ENCODE measurements at places on chromosomes 7 and 10.

DNA sequence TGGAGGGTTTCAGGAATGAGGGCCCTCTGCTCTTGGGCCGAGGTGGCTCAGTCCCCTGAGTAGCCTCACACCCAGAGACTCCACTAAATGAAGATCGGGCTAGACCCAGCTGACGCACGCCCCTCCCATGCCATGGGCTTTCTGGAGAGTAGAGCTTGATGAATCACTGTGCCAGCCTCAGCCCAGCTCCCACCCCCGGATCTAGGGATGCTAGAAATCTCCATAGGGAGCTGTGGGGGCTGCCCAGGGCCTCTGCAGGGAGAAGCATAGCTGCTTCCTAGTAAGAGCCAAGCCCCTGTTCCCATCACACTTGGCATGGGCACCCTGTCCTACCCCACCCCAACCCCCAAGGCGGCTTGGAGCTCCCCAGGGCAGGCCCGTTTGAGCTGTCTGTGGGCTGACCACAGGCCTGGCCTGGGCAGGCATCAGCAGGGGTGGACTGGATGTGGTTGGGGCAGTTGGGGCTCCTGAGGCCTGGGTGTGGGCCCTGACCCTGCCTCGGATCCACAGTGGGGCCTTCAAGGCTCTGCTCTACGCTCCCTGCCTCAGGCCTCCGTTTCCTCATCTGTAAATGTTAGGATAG is 121.2 kb downstream of the ZMIZ1 start:
- peak; percentile 87 for DNase-seq

DNA sequence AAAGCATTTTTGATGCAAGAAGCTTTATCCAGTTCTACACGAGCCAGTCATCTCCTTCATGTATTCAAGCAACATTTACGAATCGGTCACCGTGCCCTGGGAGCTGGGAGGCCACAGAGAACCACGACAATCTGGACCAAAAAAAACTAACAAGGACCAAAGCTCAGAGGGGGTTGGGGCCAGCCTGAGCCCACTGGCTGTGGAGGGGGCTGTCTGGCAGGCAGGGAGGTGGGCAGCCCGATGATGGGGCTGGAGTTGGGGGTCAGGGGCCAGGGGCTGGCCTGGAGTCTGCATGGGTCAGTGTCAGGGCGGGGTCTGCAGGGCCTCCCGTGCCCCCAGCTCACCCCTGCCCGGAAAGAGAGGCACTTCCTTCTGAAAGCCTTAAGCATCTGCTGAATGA is 12.5 kb upstream of the GRIFIN start:
- no peak for DNase-seq

GRCh38 chr10:52993109-52993508 is 220.5 kb upstream of the MBL2 start:
- DNase-seq, result no peak

- no peak for DNase-seq
These were observed 28.4 kb downstream of the GALNTL5 start for GRCh38 chr7:151984612-151985011.

- peak; percentile 94 for DNase-seq
These were observed 39.8 kb upstream of the LANCL2 start for GRCh38 chr7:55325371-55325792.

DNA sequence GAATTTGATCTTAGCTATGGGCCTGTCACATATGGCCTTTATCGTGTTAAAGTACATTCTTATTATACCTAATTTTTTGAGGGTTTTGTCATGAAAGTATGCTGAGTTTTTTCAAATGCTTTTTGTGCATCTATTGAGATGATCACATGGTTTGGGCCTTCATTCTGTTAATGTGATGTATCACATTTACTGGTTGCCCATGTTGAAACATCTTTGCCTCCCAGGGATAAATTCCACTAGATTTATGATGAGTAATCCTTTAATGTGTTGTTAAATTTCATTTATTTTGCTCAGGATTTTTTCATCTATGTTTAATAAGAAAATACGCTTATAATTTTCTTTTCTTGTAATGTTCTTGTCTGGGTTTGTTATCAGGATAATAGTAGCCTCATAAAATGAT is 442.0 kb downstream of the MDFIC start:
- no peak for DNase-seq

DNA sequence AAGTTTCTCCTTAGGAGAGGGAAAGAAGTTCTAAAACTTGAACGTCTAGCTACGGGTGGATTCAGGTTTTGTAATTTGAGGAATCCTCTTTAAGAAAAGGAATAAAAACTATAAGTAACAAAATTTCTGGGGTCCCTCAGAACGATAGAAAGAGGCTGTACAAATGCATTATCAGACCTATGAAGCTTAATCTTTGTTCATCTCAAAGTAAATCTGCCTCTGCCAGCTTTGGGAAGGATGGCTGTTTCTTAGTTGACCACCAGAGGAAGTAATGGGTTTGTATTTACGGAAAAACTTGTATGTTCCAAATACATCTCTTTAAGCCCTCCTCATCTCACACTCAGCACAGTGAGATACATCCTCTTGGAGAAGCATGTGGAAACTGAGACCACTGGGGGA is 864 bp downstream of the PSTK start:
- DNase-seq, result no peak

DNA sequence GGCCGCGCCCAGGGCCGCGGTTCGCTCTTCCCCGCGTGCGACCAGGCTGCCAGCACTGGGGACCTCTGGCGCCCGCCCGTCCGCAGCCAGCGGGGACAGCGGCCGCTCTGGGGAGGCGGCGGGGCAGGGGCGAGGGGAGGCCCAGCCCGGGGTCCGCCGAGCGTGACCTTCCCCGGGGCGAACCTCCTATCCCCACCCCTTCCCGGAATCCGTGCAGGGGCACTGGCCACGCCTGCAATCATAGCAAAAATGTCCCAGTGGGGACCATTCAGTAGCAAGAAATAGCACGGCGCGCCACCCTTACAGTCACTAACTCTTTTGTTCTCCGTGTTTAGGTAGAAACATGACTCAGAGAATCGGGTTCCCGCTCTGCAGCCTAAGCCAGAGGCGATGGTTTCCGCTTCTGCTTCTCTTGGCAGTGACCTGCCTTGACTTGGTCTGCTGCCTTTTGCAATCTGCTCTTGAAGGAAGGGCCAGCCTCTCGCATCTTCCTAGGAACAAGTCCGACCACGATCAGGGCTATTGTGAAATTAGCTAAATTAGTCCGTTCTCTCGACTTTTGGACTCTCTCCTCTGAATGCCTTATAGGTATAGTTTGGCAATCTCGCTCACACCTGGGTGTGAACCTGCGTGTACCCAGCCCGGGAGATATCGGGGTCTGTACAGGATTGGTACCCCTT is 79.3 kb upstream of the ACBD5 start:
- peak; percentile 9 for DNase-seq

DNA sequence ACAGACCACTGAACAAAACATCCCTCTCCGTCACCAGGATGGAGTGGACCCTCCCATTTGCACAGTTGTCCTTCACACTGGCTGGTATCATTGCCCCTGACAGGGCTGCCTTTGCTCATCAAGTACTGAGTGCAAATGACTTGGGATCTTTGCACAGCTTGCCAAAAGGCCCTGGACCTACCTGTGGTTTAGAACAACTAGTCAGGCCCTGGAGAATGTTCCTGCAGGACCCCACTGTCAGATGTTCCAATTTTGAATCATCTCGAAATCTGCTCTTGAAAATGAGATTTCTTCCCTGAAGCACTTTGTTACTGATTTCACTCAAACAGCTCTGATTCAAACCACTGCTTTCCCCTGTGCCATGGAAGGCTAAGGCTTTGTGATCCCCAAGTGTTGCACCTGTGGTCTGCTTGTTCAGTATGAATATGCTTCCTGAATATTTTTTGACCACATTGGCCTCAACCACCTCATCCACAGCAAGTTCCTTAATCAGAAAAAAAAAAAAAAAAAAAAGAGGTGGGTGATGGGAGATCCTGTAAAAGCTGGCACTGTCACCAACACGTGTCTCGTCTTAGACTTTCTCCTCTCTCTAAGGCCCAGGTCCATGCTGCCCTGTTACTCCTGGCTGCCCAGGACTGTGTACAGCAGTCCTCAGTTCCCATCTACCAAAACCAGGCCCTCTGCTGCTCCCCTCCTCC is 2.7 kb upstream of the AOAH start:
- no peak for DNase-seq

DNA sequence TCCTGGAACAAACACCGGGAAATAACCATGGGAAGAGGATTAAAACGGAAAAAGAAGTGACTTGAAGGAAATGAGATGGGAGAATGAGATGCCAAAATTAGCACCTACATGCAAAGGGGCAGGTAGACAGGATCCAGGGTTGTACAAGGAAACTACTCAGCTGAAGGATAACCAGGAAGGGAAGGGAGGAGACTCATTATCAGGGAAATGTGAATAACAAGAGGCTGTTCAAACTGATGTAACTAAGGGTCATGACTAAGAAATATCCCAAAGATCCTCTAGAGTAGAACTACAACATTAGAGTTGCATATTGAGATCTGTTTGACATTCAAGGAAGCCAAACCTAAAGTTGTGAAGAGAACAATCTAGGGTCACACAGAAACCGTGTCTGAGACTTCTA is 166.2 kb upstream of the SP8 start:
- no peak for DNase-seq

- no peak for DNase-seq
These were observed 70.6 kb downstream of the CNNM2 start for GRCh38 chr10:102988404-102989314.

DNA sequence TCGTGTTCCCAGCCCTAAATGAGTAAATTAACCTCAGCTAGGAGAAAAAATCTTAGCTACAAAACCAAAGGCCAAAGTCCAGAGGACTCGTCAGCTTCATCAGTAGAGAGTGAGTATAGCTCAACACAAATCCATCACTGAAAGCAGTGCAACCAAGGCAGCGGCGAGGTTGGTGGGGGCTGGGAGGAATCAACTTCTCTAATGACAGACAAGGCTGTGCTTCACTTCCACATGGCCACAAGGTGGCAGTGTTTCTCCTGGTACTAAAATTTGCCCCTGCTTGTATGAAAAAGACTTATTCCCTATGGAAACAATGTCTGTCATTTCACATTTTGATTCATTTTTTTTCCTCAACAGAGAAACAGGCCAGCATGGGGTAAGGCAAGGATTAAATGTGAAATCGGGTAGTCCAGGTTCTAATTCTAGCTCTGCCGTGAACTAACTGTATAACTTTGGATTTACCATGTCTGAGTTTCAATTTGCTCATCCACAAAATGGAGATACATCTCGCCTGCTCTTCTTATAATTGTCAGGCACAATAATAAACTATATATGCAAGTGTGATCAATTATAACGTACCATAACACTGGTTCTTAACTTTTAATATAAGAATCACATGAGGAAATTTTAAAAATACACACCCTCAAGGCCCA is 39.3 kb downstream of the FAS start:
- peak; percentile 20 for DNase-seq

GRCh38 chr7:30965372-30965771 is 1.6 kb downstream of the GHRHR start:
- DNase-seq, result no peak

GRCh38 chr10:97327348-97328294 is 6.9 kb downstream of the FRAT2 start:
- no peak for DNase-seq
